Prostate gland (tissue), 2 donors: ENCODE measurements at places on chromosomes 1 and 21.

DNA sequence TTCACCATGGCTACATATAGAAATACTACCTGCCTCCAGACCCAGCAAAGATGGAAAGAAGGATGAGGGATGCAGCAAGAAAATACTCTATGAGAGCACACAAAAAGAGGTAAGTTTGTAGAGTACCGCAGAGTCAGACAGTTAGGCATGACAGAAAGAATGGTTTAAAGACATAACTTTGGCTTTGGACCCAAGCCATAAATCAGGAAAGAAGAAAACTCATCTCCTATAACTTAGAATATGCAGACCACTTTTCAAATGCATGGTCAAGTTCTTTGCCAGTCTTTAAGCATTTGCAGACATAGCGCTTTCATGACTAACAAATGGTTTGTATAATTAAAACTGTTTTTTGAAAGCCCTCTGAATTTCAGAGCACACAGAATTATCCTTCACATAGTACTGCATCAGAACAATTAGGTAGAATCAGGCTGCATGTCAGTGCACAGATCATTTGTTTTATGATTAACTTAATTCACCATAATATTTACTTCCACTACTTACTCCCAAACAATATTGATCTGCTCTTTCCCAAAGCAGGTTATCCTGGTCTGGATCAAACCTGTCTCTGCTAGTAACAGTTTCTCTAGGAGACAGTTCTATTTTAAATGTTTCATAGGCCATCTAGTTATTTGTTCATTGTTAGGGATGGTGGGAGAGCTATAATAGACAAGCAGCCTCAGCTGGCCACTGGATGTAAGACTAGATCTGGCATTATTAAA, 280.7 kb upstream of the NR5A2 start:
- DNase-seq = no peak

DNA sequence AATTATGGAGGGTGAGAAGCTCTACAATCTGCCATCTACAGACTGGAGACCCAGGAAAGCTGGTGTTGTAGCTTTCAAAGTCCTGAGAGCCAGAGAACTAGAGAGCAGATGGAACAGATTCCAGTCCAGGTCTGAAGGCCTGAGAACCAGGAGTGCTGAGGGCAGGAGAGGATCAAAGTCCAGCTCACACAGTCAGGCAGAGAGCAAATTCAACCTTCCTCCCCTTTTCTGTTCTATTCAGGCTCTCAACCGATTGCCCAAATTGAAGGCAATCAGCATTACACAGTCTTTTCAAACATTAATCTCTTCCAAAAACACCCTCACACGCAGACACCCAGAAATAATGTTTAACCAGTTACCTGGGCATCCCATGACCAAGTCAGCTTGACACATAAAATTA, 2.5 kb upstream of the TMPRSS2 start:
- no peak for DNase-seq

DNA sequence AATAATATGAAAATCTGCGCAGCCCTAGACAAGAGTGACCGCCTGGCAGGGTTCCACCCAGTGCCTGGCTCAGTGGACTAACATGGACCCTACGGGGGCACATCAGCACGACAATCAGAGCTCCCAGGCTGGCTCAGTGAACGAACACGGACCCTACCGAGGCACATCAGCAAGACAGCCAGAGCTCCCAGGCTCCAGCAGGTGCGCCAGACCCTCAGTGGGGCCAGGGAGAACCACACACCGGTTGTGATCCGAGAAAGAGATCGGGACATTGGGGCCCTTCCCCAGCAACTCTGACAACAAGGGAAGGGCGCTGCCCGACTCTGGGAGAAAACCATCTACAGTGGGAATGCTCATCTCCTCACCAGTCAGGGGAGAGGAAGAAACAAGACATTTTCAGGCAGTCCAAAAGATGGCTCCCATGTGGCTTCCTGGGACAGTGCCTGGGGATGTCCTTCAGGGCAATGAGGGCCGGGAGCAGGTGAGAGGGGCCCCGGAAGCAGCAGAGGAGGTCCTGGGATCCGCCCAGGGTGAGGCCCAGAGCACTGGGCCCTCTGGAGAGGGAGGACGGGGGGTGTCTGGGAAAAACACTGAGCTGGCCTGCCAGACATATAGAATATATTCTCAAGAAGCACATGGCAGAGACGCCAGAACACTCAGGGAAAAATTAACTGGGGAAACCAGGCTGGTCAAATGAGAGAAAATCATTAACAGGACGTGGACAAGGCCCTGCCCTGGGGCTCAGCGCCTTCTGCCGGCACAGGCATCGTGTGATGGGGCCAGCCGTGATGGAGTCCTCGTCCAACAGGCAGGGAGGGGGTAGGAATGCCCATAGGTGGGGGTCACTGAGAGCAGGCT, 4.8 kb downstream of the ARHGEF16 start:
- DNase-seq = no peak

DNA sequence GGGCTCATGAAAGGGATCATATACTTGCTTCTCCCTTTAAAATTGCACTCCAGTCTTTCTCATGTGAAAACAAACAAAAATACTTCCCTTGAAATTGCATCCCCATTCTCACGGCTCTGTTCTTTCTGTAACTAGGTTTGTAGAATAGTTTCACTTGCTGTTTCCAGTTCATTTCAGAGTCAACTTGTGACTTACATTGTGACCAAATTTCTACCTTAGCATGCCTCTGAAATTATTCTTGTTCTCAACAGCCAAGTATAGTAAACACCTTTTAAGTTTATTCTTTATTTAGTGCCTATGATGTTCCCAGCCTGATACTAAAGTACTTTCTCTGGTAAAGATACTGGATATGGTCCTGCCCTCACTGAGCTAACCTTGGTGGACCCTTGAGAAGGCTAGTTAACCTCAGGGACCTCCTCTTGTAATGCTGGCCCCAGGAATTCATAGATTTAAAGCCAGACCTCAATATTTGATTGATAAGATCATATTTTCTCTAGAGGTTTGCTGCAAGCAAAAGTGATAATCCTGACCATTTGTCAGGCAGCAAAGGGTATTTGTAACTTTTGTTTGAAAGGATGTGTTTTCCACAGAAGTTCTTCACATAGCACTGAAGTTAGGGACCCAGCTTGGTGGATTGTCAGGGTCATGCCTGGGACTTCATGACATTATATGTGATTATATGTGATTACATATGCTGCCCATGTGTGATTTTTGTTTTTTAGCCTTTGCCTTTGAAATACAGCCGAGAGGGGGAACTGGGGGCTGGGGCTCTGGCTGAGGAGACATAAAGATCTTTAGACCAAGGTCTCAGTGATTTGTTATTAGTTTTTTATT, 29.6 kb downstream of the VANGL2 start:
- DNase-seq = no peak

DNA sequence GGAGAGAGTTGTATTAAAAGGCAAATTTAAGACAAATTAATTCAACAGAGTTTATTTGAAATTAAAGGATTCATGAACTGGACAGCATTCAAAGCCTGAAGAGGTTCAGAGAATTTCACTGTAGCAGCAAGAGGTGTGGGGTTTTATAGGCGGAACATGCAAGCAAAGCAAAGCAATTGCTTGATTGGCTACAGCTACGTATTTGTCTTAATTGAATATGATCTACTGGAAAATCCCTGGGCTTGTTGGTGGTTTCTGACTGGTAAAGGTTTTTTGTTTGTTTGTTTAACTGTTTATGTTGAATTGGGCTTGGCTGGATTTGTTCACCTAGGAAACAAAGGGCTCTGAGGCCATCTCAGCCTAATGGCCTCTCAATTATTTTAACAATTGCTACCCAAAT, 61.5 kb downstream of the KCNK1 start:
- no peak for DNase-seq

GRCh38 chr1:151281969-151282882, at the start of gene ZNF687:
Gene ZNF687 (plus strand): TSS chr1:151282299. CDS start chr1:151286292, 3,993 bp downstream.
- DNase-seq = peak; percentile 100

DNA sequence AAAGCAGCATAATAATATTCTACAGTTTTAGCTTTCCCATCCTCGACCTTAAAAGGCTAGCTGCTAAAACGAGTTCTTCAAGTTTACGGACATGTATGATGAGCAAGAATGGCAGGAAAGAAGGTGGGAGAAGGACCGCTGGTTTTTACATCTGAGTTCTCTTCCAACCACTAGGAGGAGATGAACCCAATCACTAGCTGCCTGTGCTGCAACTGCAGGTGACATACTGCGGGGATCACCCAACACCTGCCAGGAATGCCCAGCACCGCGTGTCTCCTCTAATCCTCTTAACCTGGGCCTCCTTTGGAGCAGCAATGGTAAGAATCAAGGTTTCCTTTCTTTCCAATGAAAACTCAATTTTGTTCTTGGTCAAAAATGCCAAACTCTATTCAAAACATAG, 23.5 kb downstream of the TOR3A start:
- no peak for DNase-seq

DNA sequence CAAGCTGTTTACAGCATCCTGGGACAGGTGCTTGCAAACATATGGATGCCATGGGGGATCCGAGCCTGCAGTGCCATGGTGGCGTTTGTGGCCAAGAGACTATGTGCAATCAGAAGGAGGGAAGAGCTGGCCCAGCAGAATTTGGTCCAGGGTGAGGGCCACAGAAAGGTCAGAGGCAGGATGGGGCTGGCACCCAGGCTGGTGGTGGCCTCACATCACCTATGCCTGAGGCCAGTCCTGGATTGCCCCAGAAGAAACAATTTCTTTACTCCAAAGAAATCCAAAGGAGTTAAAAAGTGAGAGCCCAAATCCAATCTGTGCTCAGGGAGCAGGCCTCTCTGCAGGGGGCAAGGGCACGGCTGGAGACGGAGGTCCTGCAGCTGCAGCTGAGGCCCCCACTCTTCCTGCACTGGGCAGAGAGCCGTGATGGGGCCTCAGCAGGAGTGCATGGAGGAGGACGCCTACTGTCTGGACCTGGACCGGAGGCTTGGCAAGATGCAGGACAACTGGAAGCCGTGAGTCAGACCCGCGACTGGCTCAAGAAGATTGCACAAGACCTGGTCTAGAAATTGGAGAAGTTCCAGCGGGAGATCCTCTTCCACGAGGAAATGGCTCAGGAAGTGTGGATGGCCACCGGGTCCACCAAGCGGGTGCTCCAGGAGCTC, 163.5 kb downstream of the RYR2 start:
- no peak for DNase-seq

GRCh38 chr1:170209125-170209524, 63.4 kb downstream of the NTMT2 start:
- DNase-seq = no peak

GRCh38 chr1:45840704-45841103, 37.3 kb downstream of the MAST2 start:
- DNase-seq = no peak

DNA sequence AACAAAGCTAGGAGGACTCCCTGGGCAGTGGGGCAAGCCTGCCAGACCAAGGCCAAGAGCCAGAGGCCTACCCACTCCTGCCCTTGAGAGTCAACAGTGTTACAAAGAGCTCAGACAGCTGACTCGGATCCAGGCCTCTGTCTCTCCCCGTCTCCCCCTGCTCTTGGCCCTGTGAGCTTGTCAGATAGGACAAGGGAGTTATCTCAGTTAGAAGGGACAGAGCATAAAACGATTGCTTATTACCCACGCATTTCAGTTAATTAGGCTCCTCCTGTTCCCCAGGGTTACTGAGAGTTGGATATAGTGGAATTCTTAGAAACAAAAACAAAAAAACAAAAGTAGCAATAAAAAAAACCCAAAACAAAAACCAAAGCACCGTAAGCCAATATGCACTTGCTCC, 1.3 kb downstream of the SLC41A1 start:
- peak; percentile 13 for DNase-seq

- DNase-seq = no peak
Measured at GRCh38 chr1:65267271-65267670, 42.1 kb upstream of the DNAJC6 start.

DNA sequence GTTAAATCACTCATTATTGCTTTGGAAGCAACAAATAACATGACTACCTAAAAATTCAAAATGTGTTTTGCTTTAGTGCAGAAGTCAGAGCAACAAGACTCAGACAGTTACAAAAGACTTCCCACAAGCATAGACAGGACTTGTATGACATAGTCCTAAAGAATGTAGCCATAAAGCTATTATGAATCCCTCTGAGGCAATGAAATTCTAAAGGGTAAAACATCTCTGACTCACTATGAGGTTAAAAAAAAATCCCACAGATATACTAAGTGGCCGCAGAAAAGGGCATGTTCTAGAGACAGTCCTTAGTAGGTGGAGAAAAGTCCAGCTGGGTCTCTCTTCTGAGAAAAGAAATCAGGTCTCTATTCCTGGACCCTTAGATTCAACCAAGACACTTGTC, 4.9 kb downstream of the PRKAB2 start:
- no peak for DNase-seq

DNA sequence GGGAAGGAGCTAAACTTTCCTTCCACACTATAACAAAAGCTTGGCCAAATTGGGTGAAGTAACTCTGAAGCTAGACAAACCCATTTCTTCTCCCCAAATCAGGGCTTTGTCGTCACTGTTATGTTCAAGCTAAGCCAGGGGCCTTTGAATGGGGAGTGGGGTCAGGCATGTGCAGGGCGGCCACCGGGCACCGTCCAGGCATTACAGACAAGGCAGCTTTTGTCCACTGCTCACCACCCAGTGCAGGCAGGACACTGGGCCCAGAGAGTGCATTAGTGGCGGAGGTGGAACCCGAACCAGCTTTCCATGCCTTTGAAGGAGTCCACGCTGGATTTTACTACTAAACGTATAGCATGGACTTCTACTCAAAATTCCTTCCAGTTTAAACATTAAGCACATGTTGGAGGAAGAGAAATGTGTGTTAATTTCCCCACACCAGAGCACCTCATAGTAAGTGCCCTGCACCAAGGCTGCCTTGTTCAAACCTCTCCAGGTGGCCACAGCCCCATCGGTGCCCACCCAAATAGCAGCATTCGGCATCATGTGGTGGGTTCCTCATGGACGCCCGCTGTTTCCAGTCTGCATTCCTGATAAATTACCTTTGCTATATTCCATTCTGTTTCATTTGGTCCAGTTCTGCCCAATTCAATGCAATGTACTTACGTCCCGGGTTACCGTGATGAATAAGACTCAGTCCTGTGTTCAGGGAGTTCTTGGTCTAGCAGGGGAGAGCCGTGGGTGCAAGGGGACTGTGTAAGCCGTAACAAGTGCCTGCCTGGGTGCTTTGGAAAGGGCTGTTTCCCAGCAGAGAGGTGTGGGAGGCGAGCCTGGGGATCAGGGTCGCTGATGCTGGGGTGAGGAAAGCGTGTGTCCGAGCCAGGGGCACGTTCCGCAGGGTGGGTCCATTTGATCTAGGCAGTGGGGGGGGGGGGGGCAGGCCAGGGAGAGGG, 1.6 kb downstream of the UBASH3A start:
- DNase-seq = no peak
